ENCODE measurements at places on chromosomes 16 and 17.

GRCh38 chr17:2362416-2362815 lies 25.1 kb downstream of the SGSM2 start:
- DNase-seq = no peak

DNA sequence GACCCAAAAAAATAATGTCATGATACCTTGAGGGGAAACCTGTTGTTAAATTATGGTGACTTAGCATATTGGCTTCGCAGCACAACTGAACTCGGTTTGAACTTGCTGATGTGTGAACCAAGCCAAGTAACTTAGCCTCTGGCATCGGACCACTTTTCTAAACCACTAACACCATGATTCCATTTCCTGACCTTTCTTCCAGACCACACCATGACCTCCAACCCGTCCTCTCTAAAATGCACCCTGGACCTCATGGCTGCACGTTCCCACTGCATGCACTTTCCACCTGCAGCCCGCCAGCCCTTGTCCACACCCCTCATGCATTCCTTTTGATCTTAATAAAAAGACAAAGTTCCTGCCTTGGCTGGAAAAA lies 29.3 kb downstream of the DYNLRB2 start:
- no peak for DNase-seq

GRCh38 chr17:27873746-27874145 lies 19.4 kb downstream of the LYRM9 start:
- no peak for DNase-seq

DNA sequence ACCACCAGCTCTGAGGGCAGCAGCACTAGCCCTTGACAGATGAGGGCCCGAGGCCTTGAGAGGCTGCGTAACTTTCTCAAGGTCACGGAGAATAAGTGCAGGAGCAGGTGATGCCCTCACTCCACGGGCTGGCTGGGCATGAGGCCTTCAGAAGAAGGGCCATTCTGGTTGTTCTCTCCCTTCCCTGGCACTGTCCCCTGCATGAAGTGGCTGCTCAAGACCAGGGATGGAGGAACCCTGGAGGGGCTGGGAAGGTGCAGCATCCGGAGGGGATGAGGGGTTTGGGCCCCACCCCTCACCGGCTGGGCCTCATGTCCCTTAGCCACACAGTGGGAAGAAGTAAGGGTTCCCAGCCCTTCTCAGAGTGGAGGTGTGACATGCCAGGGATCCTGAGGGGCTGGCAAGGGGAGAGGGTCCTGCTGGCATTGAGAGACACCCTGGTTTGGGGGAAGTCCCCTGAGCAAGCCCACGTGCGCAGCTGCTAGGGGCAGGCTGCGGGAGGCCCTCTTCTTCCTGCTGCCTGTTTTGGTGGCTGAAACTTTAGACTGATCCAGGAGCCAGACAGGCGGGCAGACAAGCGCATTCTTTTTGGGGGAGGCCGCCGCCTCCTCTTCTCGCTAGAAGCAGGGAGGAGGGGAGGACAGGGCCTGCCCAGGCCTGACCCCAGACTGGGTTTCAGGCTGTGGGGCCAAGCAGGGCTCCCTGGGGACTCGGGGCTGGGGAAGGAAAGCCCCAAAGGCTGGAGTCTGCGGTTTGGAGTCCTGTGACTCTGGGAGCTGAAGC lies 74.0 kb downstream of the N4BP1 start:
- DNase-seq = no peak

- no peak for DNase-seq
Measured at GRCh38 chr17:48123111-48123510, 15.5 kb downstream of the SNX11 start.

DNA sequence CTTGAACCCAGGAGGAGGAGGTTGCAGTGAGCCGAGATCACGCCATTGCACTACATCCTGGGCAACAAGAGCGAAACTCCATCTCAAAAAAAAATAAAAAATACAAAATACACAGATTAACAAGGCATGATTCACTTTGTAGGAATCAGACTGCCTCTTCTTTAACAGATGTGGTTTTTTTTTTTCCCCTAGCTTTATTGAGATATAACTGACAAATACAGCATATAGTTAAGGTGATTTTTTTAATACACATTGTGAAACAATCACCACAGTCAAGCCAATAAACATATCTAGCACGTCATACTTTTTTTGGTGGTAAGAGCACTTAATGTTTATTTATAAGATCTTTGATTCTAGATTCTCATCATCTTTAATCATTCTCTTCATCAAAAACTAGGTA lies 87.8 kb downstream of the SPAG9 start:
- no peak for DNase-seq

GRCh38 chr17:76940295-76940694 lies 72.1 kb downstream of the MGAT5B start:
- DNase-seq = peak; percentile 74

DNA sequence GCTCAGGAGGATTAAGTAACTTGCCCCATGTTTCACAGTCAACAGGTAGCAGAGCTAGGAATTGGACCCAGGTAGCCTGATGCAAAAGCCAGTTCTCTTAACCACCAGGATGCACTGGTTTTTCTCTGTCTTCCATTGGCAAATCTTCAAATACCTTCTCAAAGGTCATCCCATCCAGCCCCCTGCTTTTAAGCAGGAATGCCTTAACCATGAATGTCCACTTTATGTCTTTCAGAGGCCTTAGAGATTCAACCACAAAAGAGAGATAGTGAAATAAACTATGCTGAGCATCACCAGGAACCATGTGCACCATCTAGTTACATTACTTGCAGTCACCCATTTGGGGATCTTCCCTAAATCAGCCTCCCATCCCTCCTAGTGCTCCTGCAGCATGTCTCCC lies 94.3 kb downstream of the C17orf67 start:
- no peak for DNase-seq

DNA sequence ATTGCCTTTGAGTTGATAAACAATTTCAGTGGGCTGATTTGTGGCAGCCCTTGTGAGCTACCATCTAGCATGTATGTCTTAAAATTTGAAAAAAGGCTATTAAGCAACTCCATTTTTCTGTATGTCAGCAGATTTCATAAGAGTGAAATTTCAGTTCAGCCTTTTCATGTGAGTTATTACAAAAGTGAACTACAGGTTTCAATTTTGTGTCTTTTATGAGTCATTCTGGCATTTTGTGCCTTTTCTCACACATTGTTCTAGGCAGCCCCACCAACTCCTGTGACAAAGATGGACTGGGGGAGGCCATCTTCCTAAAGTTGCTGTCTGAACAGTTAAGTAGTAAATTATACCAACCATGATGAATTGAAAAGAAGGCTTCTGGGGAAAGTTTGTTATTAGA lies 52.1 kb downstream of the USP10 start:
- DNase-seq = no peak

DNA sequence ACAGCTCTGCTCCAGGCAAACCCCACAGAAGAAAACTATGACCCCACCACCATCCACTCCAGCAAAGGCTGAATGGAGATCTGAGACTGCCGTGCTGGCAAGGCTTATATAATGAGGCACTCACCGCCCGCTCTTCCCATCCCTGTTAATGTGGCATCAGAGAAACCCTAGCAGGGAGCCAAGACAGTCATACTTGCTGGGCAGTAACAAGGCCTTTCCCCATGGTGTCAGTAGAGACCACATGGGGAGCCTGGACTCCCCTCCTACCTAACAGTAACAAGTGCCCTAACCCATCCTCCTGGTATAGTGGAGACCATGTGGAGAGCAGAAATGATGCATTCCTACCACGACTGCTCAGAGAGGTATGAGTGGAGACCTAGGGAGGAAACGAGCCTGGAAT lies 235.2 kb downstream of the C16orf78 start:
- DNase-seq = no peak

GRCh38 chr16:19689342-19689741 lies 28.7 kb downstream of the KNOP1 start:
- DNase-seq = no peak

GRCh38 chr16:9012848-9013507 lies 49.3 kb upstream of the USP7 start:
- DNase-seq = peak; percentile 87

DNA sequence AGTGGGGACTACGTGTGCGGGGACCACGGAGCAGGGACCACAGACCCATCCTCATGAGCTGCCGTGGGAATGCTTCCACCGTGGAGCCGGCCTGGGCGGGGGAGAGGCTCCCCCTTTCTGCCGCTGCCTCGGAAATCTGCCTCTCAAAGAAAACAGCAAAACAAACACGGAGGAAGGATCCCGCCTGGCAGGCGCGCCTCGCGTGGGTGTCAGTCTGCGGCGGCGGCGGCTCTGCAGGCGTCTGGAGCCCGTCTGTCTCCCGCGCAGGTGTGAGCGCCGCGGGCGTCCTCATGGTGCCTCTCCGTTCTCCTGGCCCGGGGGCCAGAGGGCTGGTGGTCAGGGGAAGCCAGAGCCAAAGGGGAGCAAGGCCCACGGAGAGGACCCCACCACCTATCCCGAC lies 27.5 kb downstream of the GSE1 start:
- DNase-seq = no peak

GRCh38 chr17:56891751-56892150 lies 22.1 kb downstream of the TRIM25 start:
- DNase-seq = peak; percentile 79

GRCh38 chr17:34974794-34975785 lies 5.2 kb upstream of the LIG3 start:
- no peak for DNase-seq

GRCh38 chr16:35173295-35173694 lies 1713.9 kb downstream of the TP53TG3F start:
- no peak for DNase-seq

DNA sequence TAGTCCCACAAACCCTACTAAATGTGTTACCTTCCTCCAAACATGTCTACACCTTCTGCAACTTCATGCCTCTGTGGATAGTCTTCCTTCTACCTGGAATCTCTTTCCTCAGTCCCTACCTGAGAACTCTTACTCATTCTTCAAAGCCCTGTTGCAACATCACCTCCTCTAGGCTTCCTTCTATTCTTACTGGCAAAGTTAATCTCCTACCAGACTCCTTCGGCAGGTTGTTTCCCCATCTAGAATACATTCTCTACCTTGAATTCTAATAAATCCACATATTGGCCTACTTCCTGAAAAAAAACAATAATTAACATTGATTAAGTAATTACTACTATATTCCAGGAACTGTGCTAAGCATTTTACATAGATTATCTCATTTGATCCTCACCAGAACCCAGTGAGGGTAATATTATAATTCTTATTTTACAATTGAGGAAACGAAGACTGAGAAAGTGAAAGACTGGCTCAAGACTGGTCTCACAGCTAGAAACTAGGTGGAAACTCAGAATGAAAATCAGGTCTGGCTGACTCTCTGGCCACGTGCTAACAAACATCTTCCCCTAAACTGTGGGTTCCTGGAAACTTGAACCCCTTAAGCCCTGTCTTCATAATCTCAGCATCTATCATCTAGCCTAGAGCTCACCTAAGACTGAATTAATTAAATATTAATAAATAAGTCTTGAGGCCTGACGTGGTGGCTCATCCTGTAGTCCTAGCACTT lies 4.6 kb upstream of the STAT3 start:
- no peak for DNase-seq

- DNase-seq = no peak
Measured at GRCh38 chr17:53819956-53820355, 2.8 kb upstream of the KIF2B start.

- no peak for DNase-seq
Measured at GRCh38 chr17:61251939-61252865, 147.4 kb upstream of the TBX2 start.

DNA sequence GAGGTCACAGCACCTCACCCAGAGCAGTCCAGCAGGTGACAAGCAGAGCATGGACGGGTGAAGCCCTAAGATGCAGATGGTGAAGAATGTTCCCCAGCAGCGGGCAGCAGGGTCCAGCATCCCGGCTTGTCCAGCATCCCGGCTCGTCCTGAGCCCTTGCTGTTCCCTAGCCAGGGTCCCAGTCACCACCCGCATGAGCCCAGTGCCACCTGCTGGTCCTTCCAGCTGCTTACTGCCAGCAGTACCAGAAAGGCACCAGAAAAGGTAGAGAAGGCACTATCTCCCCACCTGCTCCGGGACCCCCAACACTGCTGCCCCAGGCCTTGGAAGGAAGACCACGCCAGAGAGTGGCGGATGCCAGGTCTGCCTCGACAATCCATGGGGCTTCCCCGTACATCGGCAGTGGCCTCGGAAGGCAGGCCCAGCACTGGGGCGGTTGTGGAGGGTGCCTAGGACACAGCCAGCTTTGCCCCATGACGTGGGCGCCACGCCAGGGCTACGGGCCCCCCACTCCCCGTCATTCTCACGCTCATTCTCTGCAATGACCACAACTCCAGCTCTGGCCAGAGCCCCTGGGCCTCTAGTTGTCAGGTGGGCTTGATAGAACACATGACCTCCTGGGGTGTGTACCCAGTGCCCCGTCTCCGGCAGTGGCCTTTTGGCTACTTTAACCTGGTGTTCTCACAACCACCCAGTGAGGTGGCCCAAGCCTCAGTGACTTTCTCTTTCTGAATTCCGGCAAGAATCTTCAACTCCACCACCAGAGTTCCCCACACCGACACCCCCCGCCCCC lies 1.4 kb downstream of the CENPX start:
- DNase-seq = peak; percentile 55

DNA sequence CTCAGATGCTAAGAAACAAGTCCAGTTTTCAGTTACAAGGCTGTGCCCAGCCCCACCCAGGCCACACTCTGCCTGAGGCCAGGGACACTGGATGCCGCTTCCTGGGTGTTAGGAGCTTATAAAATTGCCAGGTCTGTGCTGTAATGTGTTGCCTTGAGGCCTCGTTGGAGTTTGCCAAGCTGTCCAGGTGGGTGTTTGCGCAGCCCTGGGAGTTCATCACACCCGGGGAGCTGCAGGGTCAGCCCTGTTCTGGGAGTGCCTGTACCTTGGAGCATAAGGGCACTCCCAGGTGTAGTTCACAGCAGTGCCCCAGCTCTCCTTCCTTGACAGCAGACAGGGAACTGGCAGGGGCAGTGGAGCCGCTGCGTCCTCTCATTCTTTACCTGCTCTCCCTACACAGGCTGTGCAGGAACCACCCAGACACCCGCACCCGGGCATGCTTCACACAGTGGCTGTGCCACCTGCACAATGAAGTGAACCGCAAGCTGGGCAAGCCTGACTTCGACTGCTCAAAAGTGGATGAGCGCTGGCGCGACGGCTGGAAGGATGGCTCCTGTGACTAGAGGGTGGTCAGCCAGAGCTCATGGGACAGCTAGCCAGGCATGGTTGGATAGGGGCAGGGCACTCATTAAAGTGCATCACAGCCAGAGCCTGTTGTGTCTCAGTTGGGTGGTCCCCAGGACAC lies 1.6 kb downstream of the GFER start:
- DNase-seq = no peak

GRCh38 chr16:46973996-46974324 lies 486 bp upstream of the DNAJA2 start:
- no peak for DNase-seq

GRCh38 chr17:41308251-41308917 lies 725 bp downstream of the KRTAP16-1 start:
- no peak for DNase-seq

DNA sequence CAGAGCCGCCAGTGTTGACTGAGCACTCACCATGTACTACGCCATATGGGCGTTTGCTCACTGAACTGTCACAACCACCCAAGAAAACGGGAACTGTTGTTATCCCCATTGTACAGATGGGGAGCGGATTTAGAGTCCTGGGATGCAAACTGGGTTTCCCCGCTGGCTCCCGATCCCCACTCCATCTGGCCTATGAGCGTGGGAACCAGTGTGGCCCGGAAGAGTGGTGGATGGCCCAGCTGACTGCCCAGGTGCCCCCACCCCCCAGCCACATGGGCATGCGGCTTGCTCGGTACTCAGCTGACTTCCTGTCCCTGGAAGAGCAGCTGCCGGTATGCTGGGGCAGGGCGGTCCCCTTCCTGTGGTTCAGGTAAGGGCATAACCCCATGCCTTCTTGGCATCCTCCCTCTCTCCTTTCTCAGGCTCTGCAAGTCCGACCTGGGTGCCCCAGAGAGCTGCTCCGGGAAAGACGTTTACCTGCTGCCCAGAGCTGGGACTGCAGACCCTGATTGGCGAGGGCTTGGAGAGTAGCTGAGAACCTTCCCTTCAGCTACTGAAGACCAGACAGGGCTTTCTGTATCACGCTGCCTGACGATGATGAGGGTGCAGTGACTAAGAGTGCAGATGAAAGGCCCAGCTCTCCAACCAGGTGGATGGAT lies 16.2 kb downstream of the SOCS3 start:
- no peak for DNase-seq

Measured in WTC11 (cell line).